Mesothelial cell of epicardium (in vitro differentiated cells): ENCODE measurements at places on chromosomes 4 and X. TPM values are rescaled to one million over a fixed set of nuclear protein-coding genes. Genes with fewer than 3 reads are reported as not detected.

GRCh38 chr4:60923075-60923474 lies 277.1 kb upstream of the ADGRL3 start:
- no peak for DNase-seq

- no peak for DNase-seq
Measured at GRCh38 chr4:97867557-97868091, 275.7 kb downstream of the STPG2 start.

DNA sequence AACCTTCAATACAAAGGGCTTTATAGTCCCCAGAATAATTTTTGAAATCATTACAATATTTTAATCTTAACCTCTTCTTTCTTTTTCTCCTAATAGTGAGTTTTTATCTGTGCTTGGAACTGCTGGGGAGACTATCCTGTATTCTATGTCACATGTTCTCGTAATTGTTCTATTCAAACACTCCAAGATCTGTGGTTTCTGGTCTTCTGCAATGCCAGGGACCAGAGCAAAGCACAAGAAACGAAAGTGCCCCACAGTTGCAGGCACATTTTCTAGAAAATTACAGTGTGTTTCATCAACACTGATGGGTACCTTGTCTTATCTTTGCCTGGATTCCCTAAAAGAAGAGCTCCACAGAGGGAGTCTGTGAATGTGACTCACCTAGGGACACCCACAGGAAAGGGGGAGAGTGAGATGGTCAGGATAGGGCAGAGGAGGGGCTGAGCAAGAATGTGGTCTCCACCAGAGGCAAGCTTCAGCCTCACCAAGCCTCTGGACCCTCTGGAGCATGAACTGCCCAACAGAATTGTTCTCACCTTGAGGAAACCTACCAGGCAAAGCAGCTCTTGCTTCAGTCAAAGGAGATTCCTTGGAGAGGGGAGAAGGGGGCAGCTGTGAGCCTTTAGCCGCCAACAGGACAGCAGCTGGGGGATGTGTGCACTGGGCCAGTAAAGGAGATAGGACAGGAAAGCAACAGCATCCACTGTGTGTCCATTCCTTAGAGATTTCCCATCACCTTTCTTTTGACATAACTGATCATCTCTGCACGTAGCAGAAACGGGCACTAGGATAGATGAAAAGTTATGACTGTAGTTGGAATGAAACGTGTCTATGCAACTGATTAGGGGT lies 25.9 kb downstream of the UNC5C start:
- DNase-seq, result no peak

- no peak for DNase-seq
Measured at GRCh38 chr4:89266128-89266527, 41.5 kb downstream of the GPRIN3 start.

DNA sequence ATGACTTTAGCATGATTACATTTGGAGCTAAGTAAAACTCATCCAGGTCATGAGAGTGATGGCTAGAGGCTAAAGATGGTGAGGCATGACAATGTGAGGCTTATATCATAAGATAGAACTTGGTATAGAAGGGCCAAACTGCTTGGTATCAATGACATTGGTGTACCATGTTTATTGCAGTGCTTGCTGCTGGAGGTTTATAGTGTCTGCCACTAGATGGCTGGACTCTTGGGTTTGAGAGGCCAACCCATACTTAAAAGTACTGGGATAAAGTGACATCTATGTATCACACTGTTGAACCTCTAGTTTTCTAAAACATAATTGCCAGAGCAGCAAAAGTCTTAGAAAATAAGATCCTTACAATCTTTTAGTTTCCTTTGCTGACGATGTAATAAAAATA lies 83.0 kb upstream of the TACR3 start:
- no peak for DNase-seq

GRCh38 chrX:22081475-22082092 lies 49.5 kb downstream of the PHEX start:
- peak; percentile 23 for DNase-seq

- no peak for DNase-seq
Measured at GRCh38 chr4:46270986-46271596, 118.8 kb downstream of the GABRA2 start.

DNA sequence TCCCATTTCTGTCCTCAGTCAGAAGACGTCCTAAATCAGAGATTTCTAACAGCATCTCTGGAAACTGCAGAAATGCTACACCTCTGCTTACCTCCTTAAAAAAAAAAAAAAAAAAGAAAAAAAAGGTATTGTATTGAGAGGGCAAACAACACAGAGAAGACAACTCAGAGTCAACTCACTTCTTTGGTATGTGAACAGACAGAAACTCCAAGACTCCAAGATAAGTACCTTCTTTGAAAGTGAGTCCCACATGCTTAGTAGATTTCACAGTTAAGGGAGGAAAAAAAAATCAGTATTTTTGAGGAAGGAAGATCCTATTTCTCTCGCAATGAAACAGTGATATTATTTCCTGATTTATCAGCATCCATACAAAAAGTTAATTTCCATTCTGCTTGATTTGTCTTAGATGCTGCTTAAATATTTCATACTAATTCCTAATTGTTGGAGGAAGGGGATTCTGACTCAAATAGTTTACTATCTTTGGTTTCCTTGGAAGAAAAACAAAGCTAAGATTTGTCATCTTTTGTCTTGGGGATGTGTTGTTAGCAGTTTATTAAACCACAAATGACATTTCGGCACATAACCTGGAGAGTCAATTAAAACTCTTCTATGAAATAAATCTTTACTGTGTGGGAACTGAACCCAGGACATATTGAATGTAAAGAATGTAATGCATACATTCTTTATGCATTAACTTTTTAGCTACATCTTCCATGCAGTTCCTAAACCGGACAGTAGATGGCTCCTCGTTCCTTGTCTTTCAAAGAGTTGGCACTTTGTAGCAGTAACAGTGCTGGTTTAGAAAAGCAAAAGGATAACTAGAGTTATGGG lies 4.7 kb downstream of the RASGEF1B start:
- peak; percentile 24 for DNase-seq

DNA sequence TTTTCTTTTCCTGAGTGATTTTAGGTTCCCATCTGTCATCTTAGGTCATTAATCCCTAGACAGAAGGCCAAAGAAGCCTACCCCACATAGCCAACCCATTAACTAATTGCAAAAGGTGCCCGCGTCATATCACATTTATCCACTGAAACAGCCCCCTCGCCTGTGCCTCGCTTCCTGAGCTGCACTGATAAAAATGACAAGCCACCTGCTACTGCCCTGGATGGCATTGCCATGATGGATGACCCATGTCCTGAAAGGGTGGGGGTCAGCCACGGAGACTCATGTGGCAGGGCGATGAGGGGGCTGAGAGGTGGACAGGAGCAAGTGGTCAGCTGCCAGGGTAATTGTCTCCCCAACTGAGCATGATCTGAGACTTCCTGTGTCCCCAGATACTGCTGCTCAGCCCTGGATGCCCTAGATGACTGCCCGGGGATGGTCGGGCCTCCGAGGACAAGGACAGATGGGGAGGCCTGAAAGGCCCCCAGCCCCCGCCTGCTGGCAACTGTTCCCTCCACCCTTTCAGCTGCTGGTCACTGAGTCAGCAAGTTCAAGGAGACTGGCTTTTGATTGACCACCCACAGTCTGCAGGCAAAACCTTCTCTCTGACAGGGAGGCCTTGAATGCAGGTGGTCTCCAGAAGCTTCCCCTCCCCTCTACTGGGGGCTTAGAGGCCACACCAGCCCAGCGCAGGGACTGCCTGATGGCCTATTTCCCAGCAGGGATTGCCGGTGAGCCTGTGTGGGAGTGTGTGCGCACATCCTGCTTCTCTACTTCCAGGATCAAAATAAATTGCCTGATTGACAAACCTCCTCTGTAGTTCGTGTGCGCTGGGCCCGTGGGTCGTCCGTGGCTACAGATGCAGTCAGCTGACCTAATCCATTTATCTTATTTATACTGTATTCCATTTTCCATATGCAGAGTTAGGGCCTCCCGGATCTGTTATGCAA lies 496.3 kb downstream of the BCOR start:
- no peak for DNase-seq

GRCh38 chr4:1608196-1608820 lies 75.8 kb downstream of the FAM53A start:
- DNase-seq, result no peak

The DDX3X gene
- total RNA-seq, result 301 to 305 TPM (median 303 TPM) in 3 replicates

The WAS gene
- 1.4 to 2.2 TPM (median 1.5 TPM) in 3 replicates for total RNA-seq

The SRPX gene
- total RNA-seq, result 14.5 to 18.6 TPM (median 17.1 TPM) in 3 replicates

The IQCM gene
- total RNA-seq, result 0.75 to 0.94 TPM (median 0.78 TPM) in 3 replicates
